Amygdala (tissue), 56 donors: ENCODE measurements at places on chromosomes 11 and 22.
A peak's percentile ranks its signal among the peaks of the same experiment; 100 is the strongest.

DNA sequence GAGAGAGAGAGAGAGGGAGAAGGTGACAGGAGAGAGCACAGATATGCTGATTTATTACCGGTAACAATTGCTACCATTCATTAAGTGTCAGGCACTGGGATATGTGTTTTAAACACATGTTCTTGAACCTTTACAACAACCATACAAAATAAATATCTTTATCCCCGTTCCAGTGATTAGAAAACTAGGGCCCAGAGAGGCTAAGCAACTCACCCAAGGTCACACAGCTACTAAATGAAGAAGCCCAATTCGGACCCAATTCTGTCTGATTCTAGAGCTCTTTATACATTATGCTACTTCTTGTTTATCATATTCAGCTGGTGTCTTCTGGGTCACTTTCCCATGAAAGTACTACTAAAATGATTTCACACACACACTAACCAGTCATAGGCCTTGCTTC, 154.0 kb upstream of the RAG2 start:
- DNase-seq, result no peak

DNA sequence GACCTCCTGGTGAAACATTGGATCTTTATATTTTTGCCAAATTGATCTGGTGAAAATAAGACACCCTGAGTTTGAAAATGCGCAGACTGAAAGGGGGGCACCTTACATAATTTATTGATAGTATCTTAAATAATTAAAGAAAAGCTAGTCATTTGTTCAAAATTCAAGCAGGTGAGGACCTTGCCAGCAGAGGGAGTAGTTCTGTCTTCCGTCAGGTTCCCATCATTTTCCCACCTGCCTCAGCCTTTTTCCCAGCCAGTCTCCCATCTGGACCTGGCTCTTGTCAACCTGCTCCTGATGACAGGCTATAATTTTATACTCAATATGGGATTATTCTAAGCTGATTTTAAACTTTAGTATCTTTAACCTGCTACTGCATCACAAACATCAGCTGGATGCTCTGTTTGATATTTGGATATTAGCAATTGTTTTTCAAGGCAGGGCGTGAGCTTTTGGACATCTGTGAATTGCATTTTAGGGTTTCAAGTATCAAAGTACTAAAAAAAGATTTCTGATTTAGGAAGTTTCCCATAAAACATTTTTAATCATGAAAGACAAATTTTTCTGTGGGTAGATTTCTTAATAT, 132.0 kb downstream of the ELP4 start:
- DNase-seq, result no peak

DNA sequence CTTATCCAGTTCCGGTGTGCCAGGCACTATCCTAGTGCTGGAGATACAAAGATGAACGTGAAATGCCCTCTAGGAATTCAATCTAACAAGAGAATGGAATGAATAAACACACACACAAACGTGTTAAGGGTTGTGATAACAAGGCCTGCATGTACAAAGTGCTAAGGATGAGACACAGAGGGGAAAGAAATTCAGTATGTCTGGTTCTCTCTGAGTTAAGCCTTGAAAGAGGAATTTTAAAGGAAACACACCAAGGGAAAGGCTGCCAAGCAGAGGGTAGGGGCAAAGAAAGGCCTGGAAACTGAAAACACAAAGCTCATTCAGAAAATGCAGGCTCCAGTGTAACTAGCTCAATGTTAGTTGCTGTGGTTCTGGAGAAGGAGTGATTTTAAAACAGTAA, 4.2 kb downstream of the CHKA start:
- DNase-seq, result no peak

GRCh38 chr11:72712168-72712751, 38.0 kb upstream of the PDE2A start:
- peak; percentile 45 for DNase-seq

DNA sequence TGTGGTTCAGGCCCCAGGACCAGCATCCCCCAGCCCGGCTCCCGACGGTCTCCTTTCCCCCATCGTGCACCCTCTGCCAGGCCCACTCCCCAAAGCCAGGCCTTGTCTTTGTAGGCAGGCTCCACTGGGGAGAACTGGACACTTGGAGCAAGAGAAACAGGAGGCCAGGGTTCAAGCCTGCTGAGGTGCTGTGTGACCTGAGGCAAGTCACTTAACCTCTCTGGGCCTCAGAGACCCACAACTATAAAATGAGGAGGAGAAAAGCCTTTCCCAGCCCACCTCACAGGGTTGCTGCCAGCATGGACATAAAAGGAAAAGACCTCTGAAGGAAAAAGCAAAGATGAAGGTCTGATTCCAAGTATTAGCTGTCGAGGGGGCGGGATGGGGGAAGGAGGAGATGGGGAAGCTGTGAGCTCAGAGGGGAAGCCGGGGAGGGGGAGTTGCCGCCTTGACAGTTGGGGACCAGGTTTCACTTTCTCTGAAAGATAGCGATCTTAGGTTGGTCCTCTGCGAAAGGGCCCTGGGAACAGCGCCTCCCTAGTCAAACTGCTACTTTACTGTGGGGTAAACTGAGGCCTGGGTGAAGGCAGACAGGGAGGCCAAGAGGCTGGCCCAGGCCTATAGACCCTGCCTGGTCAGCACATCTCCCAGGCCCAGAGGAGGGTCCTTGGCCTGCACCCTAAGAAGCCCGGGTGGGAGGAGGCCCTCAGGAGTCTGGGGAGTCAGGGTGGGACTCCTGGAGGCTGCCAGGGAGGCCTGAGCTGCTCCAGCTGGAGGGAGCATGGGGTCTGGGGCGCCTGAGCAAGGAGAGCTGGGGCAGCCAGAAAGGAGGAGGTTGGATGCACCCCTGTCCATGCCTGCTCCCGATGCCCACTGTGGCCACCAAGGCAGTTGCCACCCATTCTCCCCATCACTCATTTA, 991 bp upstream of the OSM start:
- DNase-seq, result no peak

- no peak for DNase-seq
These were observed 28.1 kb upstream of the ACAT1 start for GRCh38 chr11:108093128-108093904.

DNA sequence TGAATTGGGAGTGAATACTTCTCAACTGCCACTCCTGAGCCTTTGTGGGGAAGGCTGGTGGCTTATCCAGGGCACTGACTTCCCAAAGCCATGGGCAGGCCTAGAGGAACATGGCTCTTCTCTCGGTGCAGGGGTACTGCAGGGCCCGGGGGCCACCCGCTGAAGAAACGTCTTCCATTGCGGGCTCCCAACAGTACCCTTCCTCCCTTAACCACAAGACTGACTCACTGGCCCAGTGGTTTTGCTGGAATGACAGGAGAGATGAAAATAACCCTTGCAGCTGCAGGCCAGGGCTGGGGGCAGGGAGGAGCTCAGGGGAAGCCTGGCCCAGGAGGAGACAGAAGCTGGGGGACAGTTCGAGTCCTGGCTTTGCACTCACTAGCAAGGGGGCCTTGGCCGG, 13.5 kb downstream of the TXN2 start:
- no peak for DNase-seq

DNA sequence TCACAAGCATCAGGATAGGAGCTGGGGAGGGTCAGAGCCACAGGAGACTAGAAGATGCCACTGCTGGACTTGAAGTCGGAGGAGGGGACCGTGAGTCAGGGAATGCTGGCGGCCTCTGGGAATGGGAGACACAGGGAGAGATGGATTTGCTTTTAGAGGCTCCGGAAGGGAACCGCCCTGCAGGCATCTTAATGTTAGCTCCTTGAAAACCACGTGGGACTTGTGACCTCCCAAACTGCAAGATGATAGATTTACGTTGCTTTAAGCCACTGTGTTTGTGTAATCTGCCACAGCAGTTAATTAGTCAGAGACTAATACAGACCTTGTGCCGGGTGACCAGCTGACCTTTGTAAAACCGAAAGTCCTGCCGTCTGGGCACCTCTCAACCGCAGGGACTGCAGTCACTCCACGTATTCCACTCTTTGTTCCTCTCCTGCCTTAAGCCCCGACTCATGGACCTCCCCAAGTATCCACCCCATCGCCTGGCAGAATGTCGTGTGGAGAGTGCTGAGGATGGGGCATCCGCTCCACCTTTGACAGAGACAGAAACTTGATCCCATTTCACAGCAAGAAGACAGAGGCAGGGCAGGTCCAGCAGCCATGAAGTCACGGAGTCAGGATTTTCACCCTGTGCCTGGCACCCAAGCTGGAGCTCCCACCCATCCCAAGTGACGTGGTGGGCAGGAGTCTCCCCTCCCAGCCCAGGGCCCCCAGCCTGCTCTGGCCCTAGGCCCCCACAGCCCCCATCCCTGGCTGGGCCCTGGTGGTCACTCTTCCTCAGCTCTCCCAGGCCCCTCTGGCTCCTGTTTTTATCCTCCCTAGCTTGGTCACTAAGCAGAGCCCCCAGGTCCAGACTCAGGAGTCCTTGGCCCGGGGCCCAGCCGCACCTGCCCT, 19.4 kb upstream of the CTSD start:
- DNase-seq, result no peak

- DNase-seq, result no peak
These were observed 17.8 kb downstream of the PRR5L start for GRCh38 chr11:36313750-36314433.

DNA sequence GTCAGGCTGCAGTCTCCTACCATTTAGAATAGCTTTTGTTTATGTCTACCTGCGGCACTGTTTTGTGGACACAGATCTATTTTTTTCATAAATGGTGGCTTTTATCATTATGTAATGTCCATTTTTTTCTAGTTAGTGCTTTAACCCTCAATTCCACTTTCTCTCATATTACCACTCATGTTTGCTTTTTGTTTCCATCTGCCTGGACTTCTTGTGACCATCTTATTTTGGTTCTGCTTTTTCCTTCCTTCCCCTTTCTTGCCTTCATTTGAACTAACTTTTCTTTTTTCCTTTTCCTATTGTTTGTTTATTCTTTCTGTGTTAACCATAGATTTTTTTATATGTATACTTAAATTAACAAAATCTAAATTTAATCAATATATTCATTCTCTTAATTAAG, 98.5 kb upstream of the SLC22A12 start:
- DNase-seq, result no peak

- no peak for DNase-seq
These were observed 14.0 kb downstream of the ADAMTS8 start for GRCh38 chr11:130414107-130415080.

- DNase-seq, result no peak
These were observed 170.8 kb upstream of the C11orf87 start for GRCh38 chr11:109251230-109251629.

DNA sequence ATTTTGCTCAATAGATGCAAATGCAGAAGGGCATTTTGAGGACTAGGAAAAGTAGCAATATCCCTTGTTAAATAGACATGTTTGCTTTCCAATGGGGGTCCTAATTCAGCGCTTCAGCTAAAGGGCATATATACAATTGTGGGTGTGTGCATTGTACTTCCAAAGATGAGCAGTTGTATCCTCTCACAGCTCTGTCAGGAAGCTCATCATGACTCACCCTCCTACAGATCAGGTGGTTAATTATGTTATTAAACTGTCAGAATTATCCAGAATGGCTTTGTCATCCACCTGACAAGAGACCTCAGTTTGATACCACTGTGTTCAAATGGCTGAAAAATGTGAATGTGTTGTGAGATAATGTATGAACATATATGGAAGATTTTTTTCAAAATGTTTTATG, 252.2 kb upstream of the MTNR1B start:
- no peak for DNase-seq
